ENCODE measurements at places on chromosomes 13 and 19.

GRCh38 chr13:95698047-95698749 is 21.3 kb downstream of the DNAJC3 start:
- no peak for DNase-seq

DNA sequence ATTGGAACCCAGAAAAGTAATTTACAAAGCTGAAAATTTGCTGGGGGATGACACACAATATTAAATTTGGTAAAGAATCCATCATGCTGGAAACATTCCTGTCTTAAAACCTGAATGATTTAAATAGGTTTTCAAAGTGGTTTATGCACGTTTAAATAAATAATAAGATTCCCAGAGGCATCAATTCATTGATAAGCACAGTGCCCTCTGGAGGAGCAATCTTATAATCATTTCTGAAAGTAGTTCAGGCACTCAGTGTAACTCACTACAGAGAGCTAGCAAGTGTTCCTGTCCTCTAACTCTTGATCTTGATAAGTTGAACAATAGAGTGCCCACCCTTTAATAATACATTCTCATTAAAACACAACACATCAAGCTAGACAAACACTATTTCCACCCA is 43.5 kb upstream of the SHISA2 start:
- DNase-seq: no peak

DNA sequence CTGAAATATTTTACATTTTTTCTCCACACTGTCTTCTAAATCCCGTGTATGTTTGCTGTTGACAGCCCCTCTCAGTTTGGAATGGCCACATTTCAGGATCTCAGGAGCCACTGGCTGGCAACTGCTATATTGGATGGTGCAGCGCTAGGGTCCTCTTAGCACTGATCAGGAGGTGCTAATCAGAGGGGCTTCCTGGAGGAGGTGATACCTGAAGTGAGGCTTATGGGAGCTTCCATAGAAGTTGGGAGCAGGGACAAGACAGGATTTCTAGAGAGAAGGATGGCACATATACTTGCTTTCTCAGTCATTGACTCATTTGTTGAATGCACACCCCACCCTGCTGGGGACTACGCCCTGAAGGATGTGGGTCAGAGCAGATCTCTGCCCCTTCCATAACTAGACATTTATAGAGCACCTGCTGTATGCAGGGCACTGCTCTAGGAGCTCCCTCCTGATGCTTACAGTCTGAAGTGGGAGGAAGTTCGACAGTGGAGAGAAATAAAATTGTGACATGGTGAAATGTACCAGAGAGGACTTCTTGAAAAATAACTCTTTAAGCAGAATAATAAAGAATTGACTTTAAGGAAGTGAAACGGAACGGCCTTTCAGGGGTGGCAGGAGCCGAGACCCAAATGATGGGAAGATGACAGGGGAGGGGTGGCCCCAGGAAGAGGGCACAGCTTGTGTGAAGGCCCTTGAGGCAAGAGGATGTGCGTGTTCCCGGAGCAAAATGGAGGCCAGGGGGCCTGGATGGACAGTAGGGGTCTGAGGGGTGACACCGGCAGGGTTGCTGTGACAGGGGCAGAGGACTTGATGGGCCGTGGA is 13.1 kb downstream of the AP2A1 start:
- no peak for DNase-seq

- DNase-seq: no peak
Measured at GRCh38 chr19:30446850-30447552, 74.8 kb downstream of the ZNF536 start.

DNA sequence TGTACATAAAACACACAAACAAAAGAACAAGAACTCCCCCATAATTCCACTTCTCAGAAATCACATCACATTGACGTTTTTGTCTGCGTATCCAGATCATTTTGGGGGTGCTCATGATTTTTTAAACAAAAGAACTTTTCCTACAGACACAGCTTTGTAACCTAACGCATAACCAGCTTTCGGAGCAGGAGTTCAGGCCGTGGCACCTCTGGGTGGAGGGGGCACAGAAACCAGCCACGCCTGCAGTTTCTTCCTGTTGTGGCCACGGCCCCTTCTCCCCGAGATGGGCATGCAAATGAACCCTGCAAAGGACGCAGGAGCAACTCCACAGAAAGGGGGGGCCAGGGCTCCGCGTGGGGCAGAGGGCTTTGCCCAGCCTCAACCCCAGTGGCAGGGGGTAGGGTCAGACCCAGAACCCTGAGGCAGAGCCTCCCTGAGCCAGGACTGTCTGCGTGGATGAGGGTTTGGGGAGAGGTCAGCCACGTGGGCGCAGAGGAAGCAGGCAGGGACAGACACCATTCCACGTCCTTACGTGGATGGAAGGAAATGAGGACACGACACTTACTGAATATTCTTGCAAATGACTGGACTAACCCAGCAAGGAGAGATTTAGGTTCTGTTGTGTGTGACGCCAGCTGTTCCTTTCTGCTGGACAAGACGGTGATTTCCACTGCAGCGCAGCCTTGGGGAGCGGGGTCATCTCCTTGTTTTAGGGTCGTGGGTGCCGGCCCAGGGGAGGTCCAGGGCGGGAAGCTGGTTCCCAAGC is 64.4 kb downstream of the RASA3 start:
- no peak for DNase-seq

GRCh38 chr13:56861476-56861875 is 279.2 kb upstream of the PRR20A start:
- no peak for DNase-seq

All from activated CD4-positive, alpha-beta T cell treated with anti-CD3 and anti-CD28 coated beads for 24 hours (primary cell).